ENCODE measurements at places on chromosomes 11 and 22.
A peak's percentile ranks its signal among the peaks of the same experiment; 100 is the strongest.

DNA sequence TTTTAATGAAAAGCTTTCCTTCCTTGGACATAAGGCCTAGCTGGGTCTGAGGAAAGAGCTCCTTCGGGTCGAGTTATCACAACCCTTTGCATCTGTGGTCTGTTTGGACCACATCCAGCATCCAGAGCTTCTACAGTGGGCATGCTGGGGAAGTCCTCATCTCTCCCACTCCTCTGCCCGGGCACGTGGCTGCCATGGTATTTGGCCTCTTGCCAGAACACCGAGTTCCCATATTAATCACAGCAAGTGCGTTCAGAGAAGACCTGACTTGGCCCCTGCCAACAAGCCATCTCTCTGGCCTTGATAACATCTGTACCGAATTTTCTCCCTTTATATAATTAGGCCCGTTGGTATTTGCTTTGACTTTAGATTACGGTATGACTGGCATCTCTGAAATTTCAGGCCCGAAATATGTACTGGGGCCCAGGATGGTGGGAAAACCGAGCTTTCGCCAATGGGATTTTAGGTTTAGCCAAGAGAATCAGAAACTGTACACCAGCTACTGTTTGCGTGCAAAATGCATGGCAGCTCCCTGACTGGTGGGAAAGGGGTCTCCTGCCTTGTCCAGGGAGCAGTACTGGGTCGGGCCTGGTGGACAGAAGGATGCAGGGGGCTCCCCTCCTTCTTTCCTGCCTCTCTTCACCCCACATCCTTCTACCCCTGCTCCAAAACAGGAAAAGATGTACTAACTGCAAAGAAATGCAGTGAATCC lies 90.0 kb downstream of the MICAL2 start:
- no peak for DNase-seq

DNA sequence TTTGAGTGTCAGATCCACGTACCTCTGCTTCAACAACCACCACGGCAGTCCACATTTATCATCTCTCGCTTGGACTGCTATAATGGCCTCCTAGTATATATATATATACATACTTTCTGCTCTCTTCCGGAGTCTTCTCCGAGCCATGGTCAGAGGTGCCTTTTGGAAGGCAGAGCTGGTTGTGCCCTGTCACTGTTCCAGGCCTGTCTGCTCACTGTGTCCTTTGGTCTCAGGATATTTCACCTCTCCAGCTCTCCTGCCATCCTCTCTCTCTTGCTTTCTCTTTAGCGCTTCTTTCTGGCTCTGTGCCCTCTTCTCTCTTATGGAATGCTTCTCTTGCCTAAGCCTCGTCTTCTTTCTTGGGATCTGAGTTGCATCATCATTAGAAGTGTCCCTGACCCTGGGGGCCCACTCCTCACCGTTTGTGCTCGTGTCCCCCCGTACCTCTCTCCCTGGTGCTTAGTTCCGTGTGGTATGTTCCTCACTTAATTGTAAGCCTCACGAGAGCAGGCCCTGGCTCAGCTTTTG lies 86.1 kb upstream of the RASSF10 start:
- no peak for DNase-seq

DNA sequence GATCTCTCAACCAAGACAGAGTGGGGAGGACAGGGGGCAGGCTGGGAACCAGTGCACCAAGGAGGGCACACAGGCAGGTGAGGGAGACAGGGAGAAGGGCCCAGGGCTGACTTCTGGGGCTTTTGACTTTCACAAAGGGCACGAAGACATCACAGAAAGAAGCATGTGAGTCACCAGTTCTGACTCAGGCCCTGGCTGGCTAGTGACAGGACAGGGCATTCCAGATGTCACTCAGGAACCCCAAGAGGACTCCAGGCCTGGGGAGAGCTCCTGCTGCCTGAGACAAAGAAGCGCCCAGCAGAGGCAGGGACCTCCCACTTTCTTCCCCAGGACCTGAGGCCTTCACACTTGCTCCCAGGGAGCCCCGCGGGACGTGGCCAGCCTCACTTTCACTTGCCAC lies 497.2 kb downstream of the BUD13 start:
- no peak for DNase-seq

GRCh38 chr11:118838905-118839553 lies 44.7 kb upstream of the CXCR5 start:
- no peak for DNase-seq

GRCh38 chr11:832529-833113 lies at the start of gene CD151:
Gene CD151, plus strand, starts transcription at chr11:832952. Its CDS starts 3,118 bp downstream, at chr11:836070.
- peak; percentile 64 for DNase-seq

DNA sequence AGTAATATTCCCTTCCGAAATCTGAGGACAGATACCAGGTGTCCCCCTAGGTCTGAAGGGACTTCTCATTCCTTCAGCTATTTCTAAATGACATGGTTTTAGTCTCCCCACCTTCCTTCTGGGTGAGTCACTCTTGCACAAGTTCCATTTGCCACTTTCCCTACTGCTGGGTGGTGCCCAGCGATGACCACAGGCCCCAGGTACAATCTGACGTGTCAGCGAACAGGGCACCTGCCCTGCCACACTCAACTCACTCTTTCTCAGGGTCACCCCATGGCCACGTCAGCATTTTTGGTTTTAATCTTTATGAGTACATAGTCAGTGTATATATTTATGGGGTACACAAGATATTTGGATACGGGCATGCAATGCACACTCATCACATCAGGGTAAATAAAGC lies 17.2 kb downstream of the POU2AF1 start:
- DNase-seq = no peak

GRCh38 chr11:11073996-11074395 lies 216.1 kb upstream of the ZBED5 start:
- DNase-seq = no peak

GRCh38 chr11:130485983-130486382 lies 37.5 kb downstream of the ADAMTS15 start:
- peak; percentile 2 for DNase-seq

GRCh38 chr11:19311308-19312030 lies 70.7 kb upstream of the E2F8 start:
- DNase-seq = peak; percentile 73

GRCh38 chr11:15145151-15145550 lies 30.4 kb downstream of the INSC start:
- DNase-seq = no peak

DNA sequence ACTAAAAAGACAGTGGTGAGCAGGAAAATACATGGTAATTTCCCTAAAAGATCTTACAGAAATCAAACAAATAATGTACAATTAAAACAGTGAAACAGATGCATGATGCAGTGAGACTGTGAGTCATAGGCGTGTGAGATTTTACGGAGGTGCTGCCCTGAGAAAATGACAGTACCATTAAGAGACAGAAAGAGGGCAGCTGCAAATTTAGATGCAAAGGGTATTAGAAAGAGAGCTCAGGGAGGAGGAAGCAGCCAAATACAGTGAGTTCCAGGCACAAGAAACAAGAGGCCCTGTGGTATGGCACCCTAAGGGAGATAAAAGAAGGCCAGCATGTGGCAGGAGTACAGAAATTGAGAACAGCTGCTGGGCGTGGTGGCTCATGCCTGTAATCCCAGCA lies 88.5 kb upstream of the FIBIN start:
- no peak for DNase-seq

GRCh38 chr22:27687984-27688545 lies 113.5 kb downstream of the MN1 start:
- no peak for DNase-seq

- DNase-seq = no peak
These were observed 95.6 kb downstream of the CD44 start for GRCh38 chr11:35234460-35235156.

- no peak for DNase-seq
These were observed 256.9 kb downstream of the CADM1 start for GRCh38 chr11:115247361-115247760.

GRCh38 chr11:127640561-127641451 lies 640.2 kb upstream of the KIRREL3 start:
- no peak for DNase-seq

- no peak for DNase-seq
These were observed 18.7 kb downstream of the TMPRSS13 start for GRCh38 chr11:117910525-117910924.

DNA sequence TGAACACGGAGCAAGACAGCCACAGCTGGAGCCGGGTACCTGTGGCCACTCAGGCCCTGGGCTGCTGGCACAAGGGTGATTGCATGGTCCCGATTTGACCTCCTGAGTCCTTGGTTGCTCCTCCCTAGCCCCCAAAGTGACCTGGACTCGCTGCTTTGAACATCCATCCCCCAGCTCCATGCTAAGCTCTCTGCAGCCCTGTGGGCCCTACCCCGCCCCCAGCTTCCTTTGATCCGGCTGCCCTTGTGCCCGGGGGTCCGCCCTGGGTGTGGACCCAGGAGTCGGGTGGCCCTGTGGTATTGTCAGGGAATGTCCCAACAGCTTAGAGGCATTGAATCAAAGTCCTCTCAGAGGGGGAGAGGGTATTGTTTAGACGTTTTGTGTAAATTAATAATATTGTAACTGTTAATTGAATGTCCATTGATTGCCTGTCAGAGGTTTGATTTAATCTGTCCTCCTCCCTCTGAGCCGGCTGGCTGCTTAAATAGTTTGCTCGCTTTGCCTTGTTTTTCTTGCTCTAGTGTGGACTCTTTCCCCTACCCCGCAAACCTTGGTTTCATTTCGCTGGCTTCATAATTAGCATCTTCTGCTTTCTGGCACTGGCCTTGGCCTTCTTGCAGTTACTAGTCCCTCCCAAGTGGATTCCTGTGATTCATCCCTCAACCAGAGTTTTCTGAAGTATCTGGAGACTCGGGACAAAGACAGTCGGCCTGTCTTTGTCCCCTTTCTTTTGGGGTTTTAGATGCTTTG lies 20.7 kb downstream of the GRIK4 start:
- no peak for DNase-seq

- no peak for DNase-seq
These were observed 2.3 kb downstream of the TUBGCP6 start for GRCh38 chr22:50242406-50242949.

GRCh38 chr11:110425751-110426545 lies 3.8 kb upstream of the FDX1 start:
- DNase-seq = peak; percentile 19

DNA sequence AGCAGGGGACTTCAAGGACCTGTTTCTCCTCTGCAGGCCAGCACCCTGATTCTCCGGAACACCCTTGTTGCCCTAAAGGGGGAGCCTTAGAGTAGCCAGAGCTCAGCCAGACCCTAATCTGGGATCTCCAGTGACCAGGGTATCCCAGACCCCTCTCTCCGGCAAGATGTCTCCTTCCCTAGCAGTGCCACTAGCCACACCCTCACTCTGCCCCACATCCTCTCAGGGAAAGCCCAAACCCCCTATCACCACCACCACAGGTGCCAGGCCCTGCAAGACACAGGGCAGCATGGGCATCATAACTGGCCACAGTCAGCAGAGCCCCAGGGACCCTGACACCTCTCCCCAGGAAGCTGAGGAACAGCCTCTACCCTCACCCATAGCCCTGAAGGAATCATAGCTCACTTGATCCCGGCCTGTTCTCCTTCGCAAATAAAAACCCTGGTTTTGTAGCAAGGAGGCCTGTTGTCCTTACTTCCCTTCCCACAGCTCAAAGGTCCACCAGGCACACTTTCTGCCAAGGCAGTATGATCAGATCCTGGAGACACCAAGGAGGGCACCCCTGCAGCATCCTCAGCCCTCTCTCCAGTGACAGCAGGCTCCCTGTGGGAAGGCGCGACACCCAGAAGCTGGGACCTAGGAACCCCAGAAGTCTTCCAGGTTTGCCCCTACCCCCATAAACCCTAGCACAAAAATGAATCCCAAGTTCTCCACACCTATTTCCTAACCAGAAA lies 4.6 kb downstream of the CFL1 start:
- DNase-seq = no peak

DNA sequence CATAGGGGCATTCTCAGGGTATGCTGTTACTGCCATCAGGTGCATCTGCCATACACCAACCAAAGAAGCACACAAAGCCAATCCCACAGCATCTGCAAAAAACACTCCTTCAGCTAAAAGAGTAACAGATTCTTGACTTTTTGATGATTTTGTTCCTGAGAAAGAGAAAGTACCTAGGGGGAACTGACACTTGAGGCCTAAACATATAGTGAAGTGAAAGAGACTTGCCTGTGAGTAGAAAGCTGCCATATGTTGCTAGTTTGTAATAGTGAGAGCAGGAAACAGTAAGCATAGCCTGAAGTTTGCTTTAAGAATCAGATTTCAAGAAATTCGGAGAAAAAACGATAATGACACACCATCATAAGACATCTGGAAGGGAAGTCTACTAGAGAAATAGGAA lies 97.9 kb upstream of the CTSC start:
- no peak for DNase-seq

- no peak for DNase-seq
These were observed 81.3 kb upstream of the TP53I11 start for GRCh38 chr11:45031912-45032519.

- DNase-seq = no peak
These were observed 30.2 kb upstream of the EP300 start for GRCh38 chr22:41062146-41062545.

GRCh38 chr11:77065878-77066228 lies 918 bp upstream of the CAPN5 start:
- DNase-seq = no peak

DNA sequence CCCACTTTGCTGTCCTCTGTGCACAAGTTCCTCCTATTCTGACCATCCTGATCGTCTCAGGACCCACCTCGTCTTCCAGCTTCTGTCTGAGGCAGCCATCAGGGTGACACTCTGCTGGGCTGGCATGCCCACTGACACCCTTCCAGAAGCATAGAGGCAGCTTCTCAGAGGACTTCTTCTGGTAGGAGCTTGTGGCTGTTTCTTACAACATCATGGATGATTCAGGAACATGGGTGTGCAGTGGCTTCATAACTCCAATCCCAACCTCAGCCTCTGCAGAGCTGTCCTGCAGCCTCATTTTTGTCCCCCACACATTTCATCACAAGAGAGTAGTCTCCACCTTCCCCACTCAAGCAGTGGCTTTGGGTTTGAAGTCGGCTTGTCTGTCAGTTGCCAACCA lies 20.9 kb upstream of the CTR9 start:
- DNase-seq = no peak

DNA sequence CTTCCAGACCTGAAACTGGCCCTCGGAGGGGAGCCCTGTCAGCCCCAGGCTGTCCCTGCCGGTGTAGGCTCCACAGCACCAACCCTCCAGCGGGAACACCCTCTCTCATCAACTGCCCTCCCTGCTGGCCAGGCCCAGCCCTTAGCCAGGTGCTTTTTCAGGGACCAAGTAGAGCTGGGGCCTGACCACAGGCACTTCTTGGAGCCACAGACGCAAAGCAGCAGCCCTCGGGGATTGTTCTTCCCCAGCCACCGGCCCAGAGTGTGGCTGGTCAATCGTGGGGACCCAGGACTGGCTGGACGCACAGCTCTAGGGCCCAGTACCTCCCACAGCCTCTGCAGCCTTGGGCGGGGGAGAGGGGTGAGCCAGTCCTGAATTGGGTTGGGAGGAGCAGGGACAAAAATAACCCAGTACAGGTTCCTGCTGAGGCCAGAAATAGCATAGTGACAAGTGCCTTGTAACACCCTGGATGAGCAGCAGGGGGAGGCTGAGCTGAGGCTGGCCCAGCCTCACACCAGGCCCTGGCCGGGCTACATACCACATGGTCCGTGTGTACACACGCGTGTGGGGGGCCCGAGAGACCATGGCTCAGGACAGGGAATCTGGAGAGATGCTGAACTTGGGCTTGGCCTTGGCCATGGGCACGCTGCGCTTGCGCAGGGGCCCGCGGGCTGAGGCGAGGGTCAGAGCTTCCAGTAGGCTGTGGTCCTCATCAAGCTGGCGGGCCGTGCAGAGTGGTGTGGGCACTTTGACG lies 2.0 kb downstream of the KCNJ11 start:
- peak; percentile 60 for DNase-seq

GRCh38 chr22:38832005-38832978 lies 11.5 kb downstream of the NPTXR start:
- no peak for DNase-seq

- no peak for DNase-seq
These were observed 107.0 kb downstream of the STIM1 start for GRCh38 chr11:3962406-3962840.

- DNase-seq = no peak
These were observed 49.4 kb downstream of the ARHGEF12 start for GRCh38 chr11:120385655-120386054.
